SIG-M5 (cell line): ENCODE measurements at places on chromosomes 4 and X.

- peak; percentile 44 for DNase-seq
Observed at GRCh38 chrX:65601530-65602220, 65.8 kb upstream of the MSN start.

- no peak for DNase-seq
Observed at GRCh38 chr4:184389978-184390900, 84.1 kb downstream of the IRF2 start.

GRCh38 chrX:25076941-25077500 lies 61.3 kb upstream of the ARX start:
- DNase-seq = no peak

DNA sequence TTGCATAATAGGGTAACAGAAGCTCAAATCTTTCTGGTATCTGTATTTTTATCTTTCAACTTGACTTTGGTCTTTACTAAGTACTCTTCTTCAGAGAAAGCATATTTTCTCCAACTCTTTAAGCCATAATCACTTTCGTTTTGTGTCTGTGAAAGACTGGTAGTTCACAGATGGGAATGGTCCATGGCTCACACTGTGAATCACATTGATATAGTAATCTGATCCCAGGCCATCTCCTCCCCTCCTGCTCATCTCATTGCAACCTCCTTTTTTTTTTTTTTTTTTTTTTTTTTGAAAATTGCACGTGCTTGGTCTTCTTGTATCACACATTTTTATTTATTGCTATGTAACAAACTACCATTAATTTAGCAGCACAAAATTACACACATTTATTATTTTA lies 694.5 kb upstream of the SLIT2 start:
- no peak for DNase-seq

DNA sequence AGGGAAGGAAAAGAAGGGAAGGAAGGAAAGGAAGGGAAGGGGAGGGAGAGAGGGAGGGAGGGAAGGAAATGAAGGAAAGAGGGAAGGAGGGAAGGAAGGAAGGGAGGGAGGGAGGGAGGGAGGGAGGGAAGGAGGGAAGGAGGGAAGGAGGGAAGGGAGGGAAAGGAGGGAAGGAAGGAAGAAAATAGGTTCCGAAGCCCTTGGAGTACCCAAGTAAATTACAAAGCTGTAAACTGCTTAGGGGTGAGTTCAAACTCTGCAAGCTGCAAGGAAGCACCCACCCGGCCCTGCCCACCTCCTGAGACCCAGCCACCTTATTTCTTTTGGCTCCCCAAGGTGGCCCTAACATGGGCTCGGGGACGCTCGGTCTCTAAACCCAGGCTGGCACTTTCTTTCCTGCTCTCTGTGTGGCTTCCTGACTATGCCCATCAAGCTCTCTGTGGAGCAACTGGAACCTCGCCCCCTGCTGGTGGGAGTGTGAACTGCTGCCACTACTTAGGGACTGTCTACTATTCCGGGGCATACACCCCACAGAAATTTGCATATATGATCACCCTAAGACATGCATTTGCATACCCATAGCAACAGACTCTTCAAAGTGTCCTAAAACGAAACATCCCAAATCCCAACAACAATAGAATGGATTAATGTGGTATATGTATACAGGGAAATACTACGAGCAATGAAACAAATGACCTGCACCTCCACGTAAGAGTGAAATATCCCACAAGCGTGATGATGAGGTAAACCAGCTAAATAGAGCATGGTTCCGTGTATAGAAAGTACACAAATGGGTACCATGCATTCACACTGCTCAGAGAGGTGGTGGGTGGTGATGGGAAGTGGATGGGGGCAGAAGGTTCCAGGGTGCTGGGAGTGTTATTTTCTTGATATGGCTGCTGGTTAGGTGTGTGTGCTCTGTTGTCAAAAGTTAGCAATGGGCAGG lies 151.7 kb upstream of the TBL1X start:
- no peak for DNase-seq

DNA sequence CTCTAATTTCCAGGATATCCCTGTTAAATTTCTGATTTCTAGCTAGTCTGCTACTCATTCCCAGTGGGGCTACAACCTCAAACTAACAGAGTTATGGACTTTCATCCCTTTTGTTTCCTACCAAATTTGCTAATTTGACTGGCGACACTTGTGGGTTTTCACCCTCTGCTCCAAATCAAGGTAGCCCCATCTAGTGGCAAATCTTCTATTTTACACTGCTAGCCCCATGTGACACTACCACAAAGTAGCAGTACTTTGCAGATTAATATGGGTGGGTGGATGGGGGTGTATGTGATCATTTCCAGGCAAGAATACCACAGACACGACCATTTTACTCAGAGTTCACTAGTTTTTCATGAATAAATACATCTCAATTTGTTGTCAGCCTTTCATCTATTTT lies 150.3 kb downstream of the MSL3 start:
- DNase-seq = no peak

DNA sequence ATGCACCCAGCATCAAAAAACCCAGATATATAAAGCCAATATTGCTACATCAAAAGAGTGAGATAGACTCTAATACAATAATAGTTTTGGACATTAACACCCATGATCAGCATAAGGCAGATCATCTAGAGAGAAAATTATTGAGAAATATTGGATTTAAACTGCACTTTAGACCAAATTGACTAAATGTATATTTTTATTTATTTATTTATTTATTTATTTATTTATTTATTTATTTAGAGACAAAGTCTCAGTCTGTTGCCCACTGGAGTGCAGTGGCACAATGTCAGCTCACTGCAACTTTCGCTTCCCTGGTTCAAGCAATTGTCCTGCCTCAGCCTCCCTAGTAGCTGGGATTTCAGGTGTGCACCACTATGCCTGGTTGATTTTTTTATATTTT lies 193.0 kb downstream of the KLHL4 start:
- DNase-seq = no peak

DNA sequence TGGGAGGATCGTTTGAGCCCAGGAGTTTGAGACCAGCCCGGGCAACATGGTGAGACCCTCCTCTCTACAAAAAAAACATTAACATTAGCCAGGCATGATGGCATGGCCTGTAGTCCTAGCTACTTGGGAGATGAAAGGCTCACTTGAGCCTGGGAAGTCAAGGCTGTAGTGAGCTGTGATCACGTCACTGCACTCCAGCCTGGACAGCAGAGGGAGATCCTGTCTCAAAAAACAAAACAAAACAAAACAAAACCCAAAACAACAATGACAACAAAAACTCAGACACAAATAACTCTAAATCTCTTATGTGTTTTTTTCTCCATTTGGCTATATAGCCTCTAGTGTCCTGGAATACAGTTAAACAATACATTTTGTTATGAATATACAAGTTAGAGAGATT lies 127.3 kb upstream of the STK26 start:
- no peak for DNase-seq

- DNase-seq = no peak
Observed at GRCh38 chr4:181890911-181891310, 352.3 kb upstream of the TENM3 start.
